ENCODE measurements at places on chromosomes 1 and 21. TPM values are rescaled to one million over a fixed set of nuclear protein-coding genes. Genes with fewer than 3 reads are reported as not detected.

The ITLN2 gene
- total RNA-seq: not detected

The SLC5A9 gene
- not detected for total RNA-seq

The EDARADD gene
- 54.8 TPM for total RNA-seq

The TFAP2E gene
- 0.51 TPM for total RNA-seq

The CELSR2 gene
- total RNA-seq: 4.3 TPM

The S100A12 gene
- not detected for total RNA-seq

The HLX gene
- 8.2 TPM for total RNA-seq

The PDE9A gene
- total RNA-seq: 16.6 TPM

The CD1D gene
- not detected for total RNA-seq

The ADORA3 gene
- not detected for total RNA-seq

The PTAFR gene
- 0.21 TPM for total RNA-seq

The CHRM3 gene
- not detected for total RNA-seq

The IL19 gene
- not detected for total RNA-seq

The OR2AK2 gene
- not detected for total RNA-seq

The AGT gene
- total RNA-seq: not detected

The AMY2B gene
- 3.2 TPM for total RNA-seq

The AIM2 gene
- 101 TPM for total RNA-seq

The KCNJ9 gene
- not detected for total RNA-seq

The FCER1G gene
- total RNA-seq: 0.71 TPM

The SLC9C2 gene
- total RNA-seq: not detected

The CASQ1 gene
- total RNA-seq: 0.30 TPM

Measured in activated T-helper 2 cell treated with anti-CD3 and anti-CD28 coated beads, Interferon-gamma antibody, Interleukin-2, Interleukin-4, amounts not matched to agents 10 μg/mL and 5 μg/mL and 100 μg/mL, durations not matched to agents 14 hours and 24 hours and 36 hours (primary cell).